ENCODE measurements at places on chromosomes 7 and 10.

- DNase-seq, result no peak
These were observed 95.3 kb downstream of the KAT6B start for GRCh38 chr10:74921744-74922143.

DNA sequence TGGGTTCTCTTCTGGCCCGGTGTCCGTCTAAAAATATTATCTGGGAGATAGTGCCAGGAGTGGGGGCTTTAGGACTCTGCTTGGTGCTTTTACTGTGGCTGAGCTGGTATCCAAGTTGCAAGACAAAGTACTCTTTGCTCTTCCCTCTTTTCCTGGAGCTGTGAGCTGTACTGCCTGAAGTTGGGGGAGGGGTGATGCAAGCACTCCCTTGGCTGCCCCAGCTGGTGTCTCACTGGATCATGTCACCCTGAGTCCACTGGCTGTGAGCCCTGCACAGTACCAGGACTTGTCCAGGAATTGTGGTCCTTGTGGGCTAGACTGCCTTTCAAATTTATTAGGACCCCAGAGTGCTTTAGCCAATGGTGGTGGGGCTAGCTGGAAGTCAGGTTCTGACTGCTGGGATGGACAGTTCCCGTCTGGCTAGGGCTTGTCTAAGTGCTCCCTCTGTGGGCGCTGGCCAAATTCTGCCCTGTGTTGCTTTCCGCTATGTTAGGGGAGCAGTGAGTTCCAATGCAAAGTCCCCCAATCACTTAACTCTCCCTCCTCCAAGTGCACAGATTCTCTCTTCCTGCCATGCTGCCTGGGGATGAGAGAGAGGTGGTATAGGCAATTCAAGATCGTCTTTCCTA is 13.1 kb downstream of the CC2D2B start:
- no peak for DNase-seq

DNA sequence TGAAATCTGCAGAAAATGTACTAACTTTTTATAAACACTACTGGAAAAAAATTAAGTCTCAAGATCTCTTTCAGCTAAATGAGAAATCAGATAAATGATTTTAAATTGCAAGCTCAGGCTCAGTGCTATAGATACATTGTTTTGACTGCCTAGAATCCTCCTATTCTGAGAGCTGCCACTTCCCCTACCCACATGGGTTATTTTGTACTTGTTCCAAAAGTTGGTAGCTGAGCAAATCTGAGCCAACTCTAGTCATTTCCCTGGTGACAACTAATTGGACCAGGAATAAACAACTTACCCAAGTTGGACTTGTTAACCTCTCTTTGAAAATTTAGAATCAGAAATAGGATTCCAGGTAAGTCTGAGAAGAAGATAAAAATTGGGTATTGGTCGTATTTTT is 202.1 kb downstream of the MBL2 start:
- DNase-seq, result no peak

DNA sequence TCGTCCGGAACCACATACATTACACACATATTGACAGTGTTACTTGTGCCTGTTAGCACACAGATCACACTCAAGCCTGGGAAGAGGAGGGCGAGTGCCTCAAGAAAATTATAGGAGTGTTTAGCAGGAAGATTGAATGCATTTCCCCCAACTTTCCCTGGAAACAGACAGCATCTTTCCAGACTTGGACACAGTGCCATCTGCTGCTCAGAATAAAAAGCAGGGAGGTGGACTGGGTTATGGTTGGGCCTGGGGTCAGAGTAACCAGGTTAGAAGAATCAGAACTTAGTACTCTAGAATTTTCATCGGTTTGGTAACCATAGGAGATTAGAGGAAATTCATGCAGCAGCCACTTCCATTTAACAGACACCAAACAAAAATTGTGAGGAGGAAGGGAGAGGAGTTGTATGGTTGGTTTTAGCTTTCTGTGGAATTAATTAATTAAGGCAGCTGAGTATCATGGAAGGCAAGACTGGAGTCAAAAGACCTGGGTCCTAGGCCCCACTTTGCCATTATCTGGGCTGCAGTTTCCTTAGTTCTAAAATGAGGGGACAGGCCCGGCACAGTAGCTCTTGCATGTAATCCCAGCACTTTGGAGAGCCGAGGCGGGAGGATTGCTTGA is 43.4 kb upstream of the OPTN start:
- DNase-seq, result peak; percentile 43
